ENCODE measurements at places on chromosomes 4 and X.

- DNase-seq, result no peak
Observed at GRCh38 chr4:74528178-74528577, 83.2 kb downstream of the AREG start.

GRCh38 chr4:7788694-7789425, 150.8 kb downstream of the AFAP1 start:
- no peak for DNase-seq

DNA sequence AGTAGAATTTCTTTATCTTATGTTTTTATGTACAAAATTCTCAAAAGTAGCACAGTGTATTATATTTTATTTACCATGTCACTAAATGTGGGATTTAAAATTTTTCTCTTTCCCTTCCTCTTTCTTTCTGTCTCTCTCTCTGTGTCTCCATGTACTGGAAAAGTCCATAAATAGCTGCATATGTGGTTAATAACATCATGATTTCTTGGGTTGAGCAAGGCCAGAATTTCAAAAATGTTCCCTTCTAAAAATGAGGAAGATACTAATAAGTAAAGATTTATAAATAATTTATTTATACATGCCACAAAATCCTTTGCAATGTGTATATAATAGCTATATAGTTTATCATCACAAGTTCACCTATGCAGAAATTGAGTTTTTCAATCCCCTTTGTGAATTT, 29.1 kb upstream of the DKK2 start:
- no peak for DNase-seq

DNA sequence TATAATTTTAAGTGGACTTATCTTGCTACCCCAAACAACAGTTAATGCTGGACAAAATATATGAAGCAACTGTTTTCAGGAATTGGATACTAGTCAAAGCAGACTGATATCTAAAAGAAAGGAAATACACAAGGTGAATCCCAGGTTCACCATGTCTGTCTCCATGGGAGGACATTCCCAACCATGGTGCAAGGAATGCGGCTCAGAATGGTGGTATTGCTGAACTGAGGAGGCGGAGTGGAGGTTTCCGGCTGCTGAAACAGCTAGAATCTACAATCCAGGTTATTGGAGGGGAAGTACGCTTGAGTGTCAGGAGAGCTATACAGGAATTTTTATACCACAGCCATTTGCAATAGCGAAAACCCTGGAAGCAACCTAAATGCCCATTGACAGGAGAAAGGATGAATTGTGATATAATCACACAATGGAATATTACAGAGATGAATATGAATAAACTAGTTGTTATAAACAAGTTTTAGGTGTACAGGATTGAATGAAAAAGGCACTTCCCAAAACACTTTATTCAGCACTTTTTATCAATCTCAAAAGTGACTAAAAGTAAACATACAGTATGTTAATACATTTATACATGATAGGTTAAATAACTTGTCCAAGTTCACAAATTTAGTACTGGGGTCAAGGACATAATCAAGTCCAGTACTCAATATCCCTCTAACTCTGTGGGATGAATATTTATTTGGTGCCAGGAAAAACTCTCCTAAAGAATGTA, 9.0 kb downstream of the HMGB2 start:
- no peak for DNase-seq

GRCh38 chr4:25838526-25838925, 24.3 kb downstream of the SEL1L3 start:
- DNase-seq, result no peak

DNA sequence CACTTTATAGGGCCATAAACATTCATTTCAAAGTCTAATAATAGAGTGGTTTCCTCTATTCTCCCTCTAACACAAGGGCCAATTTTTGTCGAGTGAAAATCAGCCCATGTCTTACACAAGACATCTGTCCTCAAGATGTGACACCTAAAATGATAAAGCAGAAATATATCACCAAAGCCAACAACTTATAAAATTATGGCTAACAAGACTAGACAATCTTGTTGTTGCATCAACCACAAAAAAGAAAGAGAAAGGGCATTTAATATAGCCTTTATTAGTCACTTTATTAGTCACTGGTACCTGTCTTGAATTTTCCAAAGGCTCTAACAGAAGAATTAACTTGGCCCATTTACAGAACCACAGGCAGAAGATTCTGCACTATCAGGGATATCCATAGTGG, 161.6 kb downstream of the SMIM20 start:
- no peak for DNase-seq

DNA sequence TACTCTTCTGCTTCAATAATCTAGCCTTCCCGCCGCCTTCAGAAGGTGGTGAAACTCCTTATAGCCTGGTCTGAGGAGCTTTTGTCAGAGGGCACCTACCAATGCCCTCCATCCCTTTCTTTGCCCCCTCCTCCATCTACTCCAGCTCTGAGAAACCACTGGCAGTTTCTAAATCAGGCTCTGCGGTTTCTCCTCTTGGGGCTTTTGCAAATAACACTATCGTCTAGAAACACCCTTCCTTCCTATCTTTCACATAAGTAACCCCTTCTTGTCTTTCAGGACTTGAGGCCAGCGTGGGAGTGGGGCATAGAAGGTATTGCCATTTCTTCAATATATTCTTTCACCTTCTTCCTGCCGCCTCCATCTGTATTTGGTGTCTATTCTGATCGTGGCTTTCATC, 1.2 kb upstream of the EFHC2 start:
- DNase-seq, result no peak

- no peak for DNase-seq
Observed at GRCh38 chrX:7115557-7115956, 32.0 kb upstream of the STS start.

- DNase-seq, result no peak
Observed at GRCh38 chrX:153726286-153727122, 1.8 kb downstream of the ABCD1 start.

- DNase-seq, result no peak
Observed at GRCh38 chr4:139458999-139459398, 5.1 kb downstream of the RAB33B start.

DNA sequence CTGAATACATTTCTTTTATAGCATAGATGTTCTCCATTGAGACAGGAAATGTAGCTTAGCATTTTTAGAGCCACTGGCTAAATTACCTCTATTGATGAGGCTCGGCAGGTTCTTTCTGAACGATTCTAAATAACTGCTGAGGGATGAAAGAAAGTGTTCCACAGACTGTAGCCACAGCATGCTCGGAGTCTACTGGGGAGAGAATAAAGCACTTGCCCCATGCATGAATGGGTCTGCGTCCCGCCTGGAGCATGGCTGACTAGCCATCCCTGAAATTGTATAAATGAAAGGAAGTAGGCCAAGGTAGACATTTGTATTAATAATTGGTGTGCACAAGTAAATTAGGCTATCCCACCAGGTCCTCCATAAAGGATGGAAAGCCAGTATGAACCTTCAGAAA, 269.8 kb downstream of the COL25A1 start:
- no peak for DNase-seq

GRCh38 chr4:20269320-20269719, 17.6 kb downstream of the SLIT2 start:
- no peak for DNase-seq

DNA sequence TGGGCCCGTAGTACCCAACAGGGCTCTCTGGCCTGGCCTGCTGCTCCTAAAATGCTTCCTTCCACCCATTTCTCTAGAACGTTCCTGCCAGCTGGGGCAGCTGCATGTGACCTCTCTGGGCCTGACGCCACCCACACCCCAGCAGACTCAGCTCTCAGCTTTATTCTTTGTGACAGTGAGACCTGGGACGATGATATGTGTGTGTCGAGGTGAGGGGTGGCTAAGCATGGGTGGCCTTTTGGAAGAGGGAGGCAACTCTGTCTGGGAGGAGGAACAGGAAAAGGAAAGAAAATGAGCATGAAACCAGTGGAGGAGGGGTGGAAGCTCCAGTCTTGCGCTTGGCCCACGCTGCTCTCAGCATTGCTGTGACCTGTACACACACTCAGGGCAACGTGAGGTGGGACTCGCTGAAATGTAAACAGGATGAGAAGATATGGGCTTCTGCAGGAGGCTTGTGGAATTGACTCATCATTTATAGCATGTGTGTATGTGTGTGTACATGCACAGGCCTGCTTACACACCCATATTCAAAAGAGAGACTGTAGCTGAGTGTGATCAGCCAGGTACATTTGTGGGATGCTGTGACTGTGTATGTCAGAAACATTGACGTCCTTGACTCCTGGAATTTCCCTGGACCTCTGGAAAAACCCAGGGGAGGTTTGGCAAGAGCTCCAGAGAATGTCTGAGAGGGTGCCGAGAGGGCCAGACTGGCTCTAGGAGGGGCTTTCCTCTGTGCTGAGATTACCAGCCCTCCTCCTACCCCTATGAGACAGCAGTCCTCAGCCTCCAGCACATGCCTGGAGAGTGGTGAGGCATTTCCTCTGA, 137.9 kb downstream of the PJA1 start:
- no peak for DNase-seq

- DNase-seq, result no peak
Observed at GRCh38 chr4:177177541-177178081, 132.1 kb upstream of the NEIL3 start.

- DNase-seq, result no peak
Observed at GRCh38 chr4:158543191-158543590, 21.5 kb downstream of the RXFP1 start.

DNA sequence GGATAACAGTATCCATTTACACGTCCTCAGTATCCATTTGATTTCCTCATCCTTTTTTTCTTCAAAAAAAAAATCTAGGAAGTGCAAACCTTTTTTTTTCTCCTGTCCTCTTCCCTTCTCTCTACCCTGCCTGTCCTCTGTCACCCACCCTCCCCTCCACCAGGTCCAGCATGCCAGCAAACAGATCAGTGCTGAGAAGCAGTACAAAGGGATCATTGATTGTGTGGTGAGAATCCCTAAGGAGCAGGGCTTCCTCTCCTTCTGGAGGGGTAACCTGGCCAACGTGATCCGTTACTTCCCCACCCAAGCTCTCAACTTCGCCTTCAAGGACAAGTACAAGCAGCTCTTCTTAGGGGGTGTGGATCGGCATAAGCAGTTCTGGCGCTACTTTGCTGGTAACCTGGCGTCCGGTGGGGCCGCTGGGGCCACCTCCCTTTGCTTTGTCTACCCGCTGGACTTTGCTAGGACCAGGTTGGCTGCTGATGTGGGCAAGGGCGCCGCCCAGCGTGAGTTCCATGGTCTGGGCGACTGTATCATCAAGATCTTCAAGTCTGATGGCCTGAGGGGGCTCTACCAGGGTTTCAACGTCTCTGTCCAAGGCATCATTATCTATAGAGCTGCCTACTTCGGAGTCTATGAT, 1.7 kb downstream of the SLC25A4 start:
- DNase-seq, result no peak

- DNase-seq, result no peak
Observed at GRCh38 chrX:11241720-11242119, 51.5 kb upstream of the AMELX start.

- no peak for DNase-seq
Observed at GRCh38 chr4:182150645-182151044, 92.6 kb upstream of the TENM3 start.

DNA sequence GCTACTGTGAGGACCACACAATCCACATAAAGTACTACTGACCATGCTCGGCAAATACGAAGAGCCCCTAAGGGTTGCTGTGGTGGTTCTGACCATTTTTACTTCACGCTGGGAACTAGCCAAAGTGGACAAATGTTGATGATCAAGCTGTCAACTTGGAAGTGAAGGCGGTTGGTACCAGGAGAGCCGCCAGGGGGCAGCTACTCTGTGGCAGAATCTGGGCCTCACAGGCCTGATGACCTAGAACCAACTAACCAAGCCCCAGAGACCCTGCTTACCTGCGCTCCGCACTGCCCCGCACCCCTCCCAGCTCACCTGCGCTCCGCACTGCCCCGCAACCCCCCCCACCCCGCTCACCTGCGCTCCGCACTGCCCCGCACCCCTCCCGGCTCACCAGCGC, 5.6 kb downstream of the GAK start:
- peak; percentile 29 for DNase-seq

DNA sequence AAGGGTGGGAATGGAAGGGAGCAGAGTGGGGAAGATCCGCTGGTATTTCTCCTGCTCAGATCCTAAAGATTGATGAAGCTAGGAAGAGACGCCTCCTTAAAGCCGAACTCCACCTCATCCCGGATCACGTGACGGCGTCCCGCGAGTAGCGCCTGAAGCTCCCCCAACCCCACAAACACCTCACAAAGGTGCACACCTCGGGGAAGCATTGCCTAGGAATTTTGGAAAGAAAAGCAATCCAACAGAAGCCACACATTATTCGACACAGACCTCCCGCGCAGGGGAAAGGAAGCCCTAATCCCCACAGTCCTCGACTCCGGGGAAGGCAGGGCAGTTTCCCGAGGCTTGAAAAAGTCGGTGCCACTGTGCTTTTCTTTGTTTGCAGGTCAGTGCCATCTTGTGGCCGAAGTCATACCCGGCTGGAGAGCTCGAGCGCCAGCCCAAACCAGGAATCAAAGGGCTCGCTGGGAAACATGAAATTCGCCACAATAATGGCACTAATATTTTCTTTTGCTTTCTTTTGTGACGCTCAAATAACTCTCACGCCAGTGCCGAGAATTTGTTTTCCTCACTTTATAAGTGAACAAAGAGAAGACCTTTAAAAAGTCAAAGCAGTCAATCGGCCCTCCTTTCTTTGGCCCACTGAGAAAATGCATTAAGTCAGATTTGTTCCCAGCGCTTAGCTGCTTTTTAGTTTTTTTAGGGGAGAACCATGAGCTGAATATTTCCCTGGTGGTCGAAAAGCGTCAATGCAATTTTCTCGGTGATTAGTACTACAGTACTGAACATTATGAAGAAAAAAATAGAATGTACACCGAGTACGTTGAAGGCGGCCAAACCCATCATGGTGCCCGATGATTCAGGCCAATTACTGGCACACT, at the start of gene NPY1R:
Gene NPY1R, minus strand, starts transcription at position 71 of the 881 bp plus-strand sequence. CDS start 6,042 bp downstream, outside the sequence.
- peak; percentile 59 for DNase-seq

DNA sequence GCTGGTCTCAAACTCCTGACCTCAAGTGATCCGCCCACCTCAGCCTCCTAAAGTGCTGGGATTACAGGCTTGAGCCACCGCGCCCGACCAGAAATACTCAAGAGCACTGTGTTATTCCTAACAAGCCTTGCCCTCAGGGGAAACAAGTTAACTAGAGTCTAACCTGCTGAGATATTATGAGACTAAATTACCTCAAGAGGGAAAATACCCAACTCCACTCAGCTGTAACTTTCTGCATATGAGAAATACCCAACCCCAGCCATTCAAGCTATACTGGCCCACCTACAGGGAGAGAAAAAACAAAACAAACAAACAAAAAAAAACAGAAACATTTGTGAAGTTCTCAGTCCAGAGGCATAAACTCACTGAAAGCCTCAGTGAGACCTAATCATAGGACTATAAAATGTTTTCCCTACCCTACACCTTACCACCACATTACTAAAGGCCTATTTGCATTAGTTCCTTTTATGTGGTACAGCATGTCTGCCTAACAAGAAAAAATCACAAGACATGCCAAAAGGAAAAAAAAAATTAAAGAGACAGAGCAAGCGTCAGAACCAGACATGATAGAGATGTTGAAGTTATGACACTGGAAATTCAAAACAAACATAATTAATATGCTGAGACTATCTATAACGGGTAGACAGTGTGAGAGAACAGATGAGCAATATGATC, 876.0 kb downstream of the FSTL5 start:
- DNase-seq, result no peak

- DNase-seq, result no peak
Observed at GRCh38 chrX:122622795-122623194, 561.3 kb upstream of the GRIA3 start.

- DNase-seq, result no peak
Observed at GRCh38 chr4:22047793-22048192, 99.2 kb upstream of the KCNIP4 start.

- DNase-seq, result no peak
Observed at GRCh38 chrX:66672106-66672505, 33.2 kb upstream of the EDA2R start.

Data from NCI-H460 (cell line).